ENCODE measurements at places on chromosomes 11 and 22.

DNA sequence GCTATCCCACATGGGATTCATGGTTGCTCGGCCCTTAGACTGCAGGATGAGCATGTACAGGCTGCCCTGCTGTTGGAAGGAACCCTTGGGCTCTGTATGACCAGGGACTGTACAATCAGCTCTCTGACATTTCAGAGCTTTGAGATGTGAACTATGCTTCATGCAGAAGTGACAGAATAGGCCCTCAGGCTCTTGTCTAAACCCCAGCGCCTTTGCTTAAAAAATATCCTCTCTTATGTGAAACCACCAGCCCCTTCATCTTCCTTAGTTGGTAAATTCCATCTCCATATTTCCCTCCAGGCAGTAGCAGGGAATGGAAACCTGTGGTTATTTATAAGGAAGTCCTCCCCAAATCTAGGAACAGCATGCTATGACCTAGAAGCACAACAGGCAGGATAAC lies 78.9 kb upstream of the PLET1 start:
- DNase-seq: no peak

GRCh38 chr22:17884893-17885292 lies 110.6 kb upstream of the BID start:
- no peak for DNase-seq

- DNase-seq: no peak
These were observed 1.7 kb upstream of the DCHS1 start for GRCh38 chr11:6657346-6657745.

DNA sequence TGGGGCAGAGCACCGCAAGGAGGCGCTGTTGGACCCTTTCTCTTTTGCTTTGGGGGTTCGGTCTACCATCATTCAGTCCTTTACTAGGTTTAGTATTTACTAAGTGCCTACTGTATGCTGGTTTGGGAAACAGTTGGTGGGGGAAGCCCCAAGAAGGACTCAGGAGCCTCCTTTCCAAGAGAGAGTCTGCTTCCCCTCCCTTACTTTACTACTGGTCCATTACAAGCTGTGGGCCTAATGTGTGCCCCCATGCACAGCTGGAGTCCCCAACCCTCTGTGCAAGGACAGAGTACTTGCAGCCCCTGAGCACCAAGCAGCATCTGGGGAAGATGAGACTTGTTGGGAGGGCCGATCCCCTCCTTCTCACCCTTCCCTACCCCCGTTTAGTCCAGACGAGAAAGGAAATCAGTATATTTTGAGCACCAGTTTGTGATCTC lies 876 bp upstream of the UBE2L6 start:
- DNase-seq: no peak

- no peak for DNase-seq
These were observed 17.5 kb upstream of the TMPRSS4 start for GRCh38 chr11:118059246-118059940.

GRCh38 chr11:77087723-77088225 lies 14.9 kb upstream of the OMP start:
- DNase-seq: no peak

GRCh38 chr11:119673052-119673758 lies 55.8 kb downstream of the NECTIN1 start:
- no peak for DNase-seq

DNA sequence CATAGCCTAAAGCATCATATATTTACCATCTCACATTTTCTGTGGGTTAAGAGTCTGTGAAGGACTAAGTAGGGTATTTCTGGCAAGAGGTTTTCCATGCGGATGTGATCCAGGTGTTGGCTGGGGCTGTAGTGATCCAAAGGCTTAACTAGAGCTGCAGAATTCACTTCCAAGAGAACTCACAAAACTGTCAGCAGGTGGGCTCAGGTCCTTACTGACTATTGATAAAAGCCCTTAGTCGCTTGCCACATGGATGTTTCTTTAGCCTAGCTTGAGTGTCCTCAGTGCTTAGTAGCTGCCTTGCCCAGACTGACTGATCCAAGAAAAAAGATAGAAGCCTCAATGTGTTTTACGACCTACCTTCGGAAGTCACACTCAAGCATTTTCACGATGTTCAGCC lies 250.8 kb downstream of the CNTN5 start:
- DNase-seq: no peak

GRCh38 chr11:126083829-126084607 lies 21.4 kb upstream of the CDON start:
- no peak for DNase-seq

DNA sequence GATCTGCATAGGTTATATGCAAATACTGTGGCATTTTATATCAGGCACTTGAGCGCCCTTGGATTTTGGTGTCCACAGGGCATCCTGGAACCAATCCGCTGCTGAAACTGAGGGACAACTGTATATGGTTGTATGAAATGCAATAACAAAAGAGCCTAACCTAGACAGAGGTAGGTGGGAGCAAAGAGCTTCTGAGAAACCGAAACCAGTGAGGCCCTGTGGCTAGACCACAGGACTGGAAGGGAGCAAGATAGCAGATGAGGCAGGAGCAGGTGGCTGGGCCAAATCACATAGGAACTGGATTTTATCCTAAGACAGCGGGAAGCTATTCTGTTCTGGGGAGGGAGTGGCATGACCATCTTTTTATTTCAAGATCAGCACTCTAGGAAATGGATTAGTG lies 30.1 kb downstream of the RCN1 start:
- no peak for DNase-seq

GRCh38 chr11:59659981-59660380 lies 8.9 kb downstream of the PATL1 start:
- DNase-seq: no peak

GRCh38 chr11:9459667-9460321 lies 1.0 kb upstream of the ZNF143 start:
- DNase-seq: no peak

Data from anterior cingulate cortex (tissue), 58 donors.